ENCODE measurements at places on chromosomes 3 and 15. TPM values are rescaled to one million over a fixed set of nuclear protein-coding genes. Genes with fewer than 3 reads are reported as not detected.

PLSCR2 gene
- total RNA-seq, result not detected

IGF2BP2 gene
- total RNA-seq, result 52.6 TPM

UROC1 gene
- total RNA-seq, result not detected

DNAH12 gene
- total RNA-seq, result under 0.01 TPM

SUSD5 gene
- total RNA-seq, result 4.1 TPM

GRK7 gene
- under 0.01 TPM for total RNA-seq

CP gene
- not detected for total RNA-seq

ALG1L2 gene
- 0.22 TPM for total RNA-seq

GCNT3 gene
- total RNA-seq, result 0.37 TPM

CHRNA7 gene
- total RNA-seq, result 0.37 TPM

TRIM42 gene
- not detected for total RNA-seq

TERC gene
- 759 TPM for total RNA-seq

ALPK3 gene
- 0.11 TPM for total RNA-seq

CELF6 gene
- 0.37 TPM for total RNA-seq

Data from uterine smooth muscle cell (primary cell).